CD8-positive, alpha-beta memory T cell (primary cell): ENCODE measurements at places on chromosomes 7 and 10.

GRCh38 chr7:149562602-149563001 is 65.0 kb upstream of the ZNF746 start:
- DNase-seq, result no peak

DNA sequence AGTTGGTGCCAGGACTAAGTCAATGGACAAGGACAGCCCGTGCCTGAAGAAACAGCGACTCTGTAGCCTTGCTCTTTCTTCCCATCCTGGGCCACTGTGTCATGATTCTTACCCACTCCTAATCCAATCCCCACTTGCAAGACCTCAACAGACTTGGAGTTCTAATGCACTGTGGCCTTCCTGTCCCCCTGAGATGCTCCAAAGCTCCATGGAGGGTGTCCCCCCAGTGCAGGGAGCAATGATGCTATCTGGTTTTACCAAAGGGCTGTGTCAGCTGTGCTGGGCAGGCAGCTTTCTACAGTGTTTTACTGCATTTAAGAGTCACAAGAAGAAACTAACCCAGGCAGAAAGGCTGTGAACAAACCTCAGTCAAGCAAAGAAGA is 108.1 kb downstream of the PRKAG2 start:
- DNase-seq, result no peak

- DNase-seq, result no peak
These were observed 59.8 kb downstream of the COL13A1 start for GRCh38 chr10:69861251-69862240.

DNA sequence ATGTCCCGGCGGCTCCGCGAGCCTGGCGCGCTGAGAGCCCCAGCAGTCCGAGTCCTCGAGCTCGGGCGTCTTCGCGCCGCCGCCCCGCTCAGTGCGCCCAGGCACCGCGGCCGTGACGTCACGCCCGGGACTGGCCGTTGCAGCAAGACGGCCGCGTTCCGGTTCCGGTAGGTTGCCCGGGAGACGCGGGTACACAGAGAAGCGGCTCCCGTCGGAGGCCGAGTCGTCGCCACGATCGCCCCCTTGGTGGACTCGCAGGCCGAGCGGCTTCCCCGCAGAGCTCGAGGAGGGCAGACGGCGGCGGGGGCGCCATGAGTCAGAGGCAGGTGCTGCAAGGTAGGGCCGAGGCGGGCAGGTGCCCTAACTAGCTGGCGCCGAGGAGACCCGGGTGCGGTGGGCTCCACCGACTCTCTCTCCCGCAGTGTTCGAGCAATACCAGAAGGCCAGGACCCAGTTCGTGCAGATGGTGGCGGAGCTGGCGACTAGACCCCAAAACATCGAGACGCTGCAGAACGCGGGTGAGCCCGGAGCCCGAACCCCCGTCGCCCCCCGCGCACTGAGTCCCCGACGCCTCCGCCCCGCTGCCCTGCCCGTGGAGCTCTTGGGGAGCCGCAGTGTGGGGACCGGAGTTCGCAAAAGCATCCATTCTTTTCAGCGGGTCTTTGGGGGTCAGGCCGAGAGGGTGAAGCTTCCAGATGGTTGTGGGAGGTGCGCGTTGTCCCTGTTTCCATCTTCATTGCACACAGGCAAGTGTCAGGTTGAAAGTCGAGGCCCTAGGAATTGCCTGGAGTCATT is at the start of gene SPAG6:
Gene SPAG6, plus strand, starts transcription at position 196 of the 795 bp plus-strand sequence. Its CDS starts 116 bp downstream, at position 312.
- peak; percentile 14 for DNase-seq

- DNase-seq, result no peak
These were observed 157.9 kb downstream of the GFRA1 start for GRCh38 chr10:116115036-116115641.

- DNase-seq, result no peak
These were observed 517.4 kb upstream of the ZMIZ1 start for GRCh38 chr10:78551184-78552005.

DNA sequence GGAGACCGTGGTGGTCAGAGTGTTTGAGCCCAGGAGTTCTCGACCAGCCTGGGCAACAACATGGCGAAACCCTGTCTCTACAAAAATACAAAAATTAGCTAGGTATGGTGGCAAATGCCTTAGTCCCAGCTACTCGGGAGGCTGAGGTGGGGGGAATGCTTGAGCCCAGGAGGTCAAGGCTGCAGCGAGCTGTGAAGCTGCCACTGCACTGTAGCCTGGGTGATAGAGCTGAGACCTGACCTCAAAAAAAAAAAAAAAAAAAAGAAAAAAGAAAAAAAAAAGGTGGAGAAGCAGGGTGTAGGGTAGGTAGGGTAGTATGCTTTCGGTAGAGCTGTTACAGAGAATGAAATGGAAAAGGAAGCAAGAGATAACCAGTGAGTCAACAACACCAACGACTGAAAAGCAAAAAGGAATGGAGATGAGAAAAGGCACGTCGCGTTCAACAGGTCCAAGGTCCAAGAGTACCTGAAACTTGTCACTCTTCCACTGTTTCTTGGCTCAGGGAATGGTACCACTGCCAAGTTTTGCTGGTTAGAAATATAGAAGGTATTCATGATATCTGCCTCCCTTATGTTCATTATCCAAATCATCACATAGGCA is 4.3 kb upstream of the RSBN1L start:
- no peak for DNase-seq
